ENCODE measurements at places on chromosomes 12 and 14.

DNA sequence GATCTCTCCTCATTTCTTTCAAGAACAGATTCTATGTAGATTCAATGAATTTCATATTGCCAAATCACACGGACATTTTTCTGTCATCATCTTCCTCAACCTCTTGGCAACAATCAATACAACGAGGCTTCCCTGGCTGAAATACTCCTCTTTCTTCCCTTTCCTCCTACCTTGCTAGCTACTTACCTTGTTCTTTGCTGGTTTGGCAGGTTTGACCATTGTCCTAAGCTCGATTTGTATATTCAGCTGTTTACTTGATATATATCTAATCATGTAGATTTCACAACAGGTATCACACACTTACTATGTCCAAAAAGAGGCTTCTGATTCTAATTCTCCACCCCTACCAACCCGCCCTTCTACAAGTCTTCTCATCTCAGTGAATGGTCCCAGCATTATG lies 23.6 kb downstream of the NDUFA12 start:
- no peak for DNase-seq

DNA sequence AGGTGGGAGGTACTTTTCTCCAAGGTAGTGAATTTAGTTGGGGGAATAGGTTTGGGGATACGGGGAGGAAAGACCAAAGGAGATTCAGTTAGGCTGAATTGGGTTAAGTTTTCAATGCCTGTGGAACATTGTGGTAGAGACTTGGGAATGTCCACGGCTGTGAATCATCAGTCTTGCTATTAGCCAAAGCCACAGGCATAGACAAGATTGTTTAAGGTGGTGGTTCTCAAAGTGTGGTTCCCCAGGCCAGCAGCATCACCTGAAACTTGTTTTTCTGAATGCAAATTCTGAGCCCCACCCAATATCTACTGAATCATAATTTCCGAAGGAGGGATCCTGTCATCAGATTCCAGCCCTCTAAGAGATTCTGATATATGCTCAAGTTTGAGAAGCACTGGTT lies 316.2 kb downstream of the EGLN3 start:
- DNase-seq: no peak

- DNase-seq: no peak
Observed at GRCh38 chr14:76820700-76821099, 5.5 kb upstream of the LRRC74A start.

DNA sequence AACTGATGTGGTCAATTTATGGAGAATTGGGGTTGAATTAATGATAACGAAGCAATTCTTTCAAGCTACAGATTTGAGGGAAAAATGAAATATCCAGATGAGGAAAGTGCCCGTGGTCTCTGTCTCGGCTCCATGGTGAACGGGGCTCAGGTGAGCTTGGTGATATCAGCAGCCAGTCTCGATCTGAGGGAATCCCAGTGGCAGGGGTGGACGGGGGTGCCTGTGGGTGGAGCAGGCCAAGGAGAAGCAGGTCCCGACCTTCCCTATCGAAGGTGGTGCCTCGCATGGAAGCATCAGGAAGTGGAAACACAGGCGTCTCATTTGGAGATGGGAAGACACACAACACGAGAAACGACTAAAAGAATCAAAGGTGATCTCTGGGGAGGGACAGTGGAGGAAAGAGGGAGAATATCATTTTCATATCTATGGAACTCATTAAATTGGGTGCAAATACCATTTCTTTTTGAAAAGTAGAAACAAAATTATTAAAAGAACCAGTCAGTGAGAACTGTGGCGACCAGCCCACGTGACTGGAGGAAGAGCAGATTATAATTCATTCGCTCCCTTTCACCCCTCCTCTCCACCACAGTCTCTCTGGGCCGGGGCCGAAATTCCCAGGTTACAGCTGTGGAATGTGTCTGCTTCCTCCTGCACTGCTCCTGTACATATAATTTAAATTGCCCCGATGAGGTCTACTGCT lies 354.3 kb upstream of the SFSWAP start:
- DNase-seq: no peak

DNA sequence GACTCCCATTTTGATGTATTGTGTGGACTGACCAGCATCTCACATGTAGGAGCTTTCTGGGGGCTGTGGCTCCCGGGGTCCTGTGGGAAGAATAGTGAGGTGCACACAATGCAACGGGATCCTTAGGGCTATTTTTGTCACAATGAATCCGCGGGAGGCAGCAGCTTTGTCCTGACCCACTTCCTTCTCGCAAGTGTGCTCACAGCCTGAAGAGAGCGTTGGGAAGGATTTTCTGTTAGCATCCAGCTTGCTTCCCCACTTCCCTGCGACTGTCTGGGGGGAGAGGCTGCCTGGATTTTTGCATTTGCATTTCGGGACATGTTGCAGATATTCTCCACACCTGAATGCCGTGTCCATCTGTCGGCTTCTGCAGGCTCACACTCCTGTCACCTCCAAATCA lies 31.9 kb downstream of the FZD10 start:
- DNase-seq: no peak

DNA sequence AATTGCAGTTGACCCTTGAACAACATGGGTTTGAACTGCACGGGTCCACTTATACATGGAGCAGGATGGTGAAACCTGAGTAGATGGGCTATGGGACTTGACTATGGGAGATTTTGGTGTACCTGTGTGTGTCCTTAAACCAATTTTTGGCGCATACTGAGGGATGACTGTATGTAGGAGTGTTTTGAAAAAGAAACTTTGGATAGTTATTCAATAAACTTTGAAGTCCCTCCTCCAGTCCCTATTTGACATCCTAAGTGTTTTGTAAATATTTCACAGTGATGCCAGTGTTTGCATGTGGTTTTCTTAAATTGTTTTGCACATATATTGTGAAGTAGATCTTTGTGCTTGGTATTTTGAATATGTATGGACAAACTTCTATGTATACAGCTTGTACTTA lies 12.4 kb downstream of the KTN1 start:
- no peak for DNase-seq

DNA sequence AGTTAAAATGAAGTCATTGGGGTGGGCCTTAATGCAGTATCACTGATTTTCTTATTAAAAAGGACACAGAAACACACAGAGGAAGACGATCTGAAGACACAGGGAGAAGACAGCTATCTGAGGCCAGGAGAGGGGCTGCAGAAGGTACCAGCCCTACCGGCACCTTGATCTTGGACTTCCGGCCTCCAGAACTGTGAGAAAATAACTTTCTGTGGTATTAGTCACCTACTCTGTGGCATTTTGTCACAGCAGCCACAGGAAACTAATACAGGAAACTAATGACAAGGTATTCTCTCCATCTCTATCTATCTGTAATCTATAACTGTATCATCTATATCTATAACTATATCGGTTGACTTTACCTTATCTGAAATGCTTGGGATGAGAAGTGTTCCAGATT lies 1149.5 kb downstream of the BCL11B start:
- no peak for DNase-seq

DNA sequence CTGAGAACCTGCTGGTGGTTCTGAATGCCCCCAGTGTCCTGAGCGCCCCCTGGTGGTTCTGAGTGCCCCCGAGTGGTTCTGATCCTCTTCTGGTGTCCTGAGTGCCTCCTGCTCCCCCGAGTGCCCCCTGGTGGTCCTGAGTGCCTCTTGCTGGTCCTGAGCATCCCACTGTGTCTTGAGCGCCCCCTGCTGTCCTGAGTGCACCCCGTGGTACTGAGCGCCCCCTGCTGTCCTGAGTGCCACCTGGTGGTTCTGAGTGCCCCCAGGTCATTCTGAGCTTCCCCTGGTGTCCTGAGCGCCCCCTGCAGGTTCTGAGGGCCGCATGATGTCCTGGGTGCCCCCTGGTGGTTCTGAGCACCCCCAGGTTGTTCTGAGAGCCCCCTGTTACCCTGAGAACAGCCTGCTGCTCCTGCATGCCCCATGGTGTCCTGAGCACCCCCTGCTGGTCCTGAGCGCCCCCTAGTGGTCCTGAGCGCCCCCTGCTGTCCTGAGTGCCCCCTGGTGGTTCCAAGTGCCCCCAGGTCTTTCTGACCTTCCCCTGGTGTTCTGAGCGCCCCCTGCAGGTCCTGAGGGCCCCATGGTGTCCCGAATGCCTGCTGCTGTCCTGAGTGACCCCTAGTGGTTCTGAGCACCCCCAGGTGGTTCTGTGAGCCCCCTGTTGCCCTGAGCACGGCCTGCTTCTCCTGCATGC lies 1165.4 kb downstream of the TMEM121 start:
- DNase-seq: no peak

DNA sequence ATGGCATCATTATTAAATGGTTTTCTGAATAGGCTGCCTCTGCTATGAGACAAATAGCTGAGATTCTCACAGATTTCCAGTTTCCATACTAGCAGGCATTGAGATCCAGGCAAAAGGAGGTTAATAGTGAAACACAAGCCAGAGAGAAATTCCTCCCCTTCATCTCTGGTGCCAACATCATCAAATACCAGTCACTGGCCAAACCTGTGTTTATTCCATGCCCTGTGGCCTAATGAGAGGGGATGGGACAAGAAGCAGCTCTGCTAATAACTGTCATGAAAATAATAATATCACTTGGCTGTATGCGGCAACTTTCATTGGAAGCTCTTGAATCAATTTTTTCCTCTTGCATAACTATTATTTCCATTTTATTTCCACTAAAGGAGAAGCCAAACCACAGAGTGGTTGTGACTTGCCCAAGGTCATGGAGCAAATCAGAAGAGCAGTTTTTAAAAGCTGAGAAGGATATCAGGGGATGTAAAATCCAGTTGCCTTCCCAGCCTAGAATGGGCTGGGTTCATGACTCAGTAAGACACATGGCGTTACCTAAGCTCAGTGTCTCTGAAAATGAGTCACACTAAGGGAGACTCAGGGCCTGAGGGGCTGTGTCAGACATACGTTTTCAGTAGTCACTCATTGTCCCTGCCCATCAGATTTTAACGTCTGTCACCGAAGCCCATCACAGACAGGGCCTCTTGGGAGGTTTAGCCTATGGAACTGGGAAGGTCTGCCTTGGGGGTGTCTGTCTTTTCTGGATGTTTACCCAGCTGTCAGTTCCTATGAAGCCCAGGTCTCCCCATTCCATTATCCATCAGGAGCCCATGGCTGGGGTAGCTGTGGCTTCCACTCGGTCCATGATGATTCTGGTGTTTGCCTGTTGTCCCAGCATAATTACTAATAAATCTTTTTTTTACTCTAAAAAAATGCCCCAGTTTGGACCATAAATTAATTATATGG lies 208.8 kb upstream of the EEA1 start:
- no peak for DNase-seq

GRCh38 chr12:64624035-64624434 lies 13.7 kb downstream of the RASSF3 start:
- no peak for DNase-seq

DNA sequence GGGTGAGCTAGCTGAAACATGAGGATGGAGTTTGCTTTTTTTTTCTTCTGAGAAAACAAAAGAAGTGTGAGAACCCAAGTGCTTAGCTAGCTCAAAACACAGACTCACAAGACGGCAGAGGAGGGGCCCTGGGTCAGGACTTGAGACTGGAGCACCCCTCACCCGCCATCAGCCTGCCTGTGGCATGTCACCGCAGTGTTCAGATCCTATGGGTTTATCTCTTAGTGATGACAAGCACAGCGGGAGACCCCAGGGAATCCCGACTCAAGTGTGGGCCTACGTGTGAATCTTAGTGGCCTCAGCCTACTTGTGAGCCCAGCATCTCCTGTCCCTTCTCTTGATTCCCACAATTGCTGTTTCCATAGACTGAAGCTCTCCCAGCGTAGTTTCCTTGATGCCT lies 22.9 kb downstream of the DYRK4 start:
- DNase-seq: no peak

DNA sequence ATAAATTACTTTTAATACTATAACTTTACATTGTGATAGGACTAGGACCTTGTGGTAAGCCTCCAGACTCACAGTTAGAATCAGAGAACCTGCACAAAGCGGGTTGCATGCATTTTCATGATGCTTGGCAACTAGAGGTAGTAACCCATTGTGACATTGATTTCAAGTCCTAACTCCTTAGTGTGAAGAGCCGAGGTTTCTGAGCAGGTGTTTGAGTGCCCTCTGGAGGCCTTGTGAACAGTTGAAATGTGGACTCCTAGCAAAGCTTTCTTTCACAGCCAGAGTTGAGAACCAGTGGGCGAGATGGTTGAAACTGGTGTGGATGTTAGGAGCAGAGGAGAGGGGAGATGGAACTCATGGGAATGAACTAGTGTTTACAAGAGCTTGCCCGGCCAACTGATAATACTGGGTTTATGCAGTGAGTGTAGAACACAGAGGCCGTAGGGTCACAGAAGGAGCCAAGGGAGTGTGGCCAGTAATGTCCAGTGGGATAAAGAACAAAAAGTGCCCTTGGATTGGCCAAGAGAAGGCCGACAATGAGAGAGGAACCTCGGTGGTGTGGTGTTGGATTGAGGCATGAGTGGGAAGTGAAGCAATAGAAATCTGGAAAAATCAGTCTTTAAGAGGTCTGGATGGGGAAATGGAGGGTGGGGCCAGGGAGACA lies 10.9 kb downstream of the ZNF664 start:
- no peak for DNase-seq

- DNase-seq: no peak
Observed at GRCh38 chr12:2300886-2301285, 248.1 kb downstream of the CACNA1C start.

DNA sequence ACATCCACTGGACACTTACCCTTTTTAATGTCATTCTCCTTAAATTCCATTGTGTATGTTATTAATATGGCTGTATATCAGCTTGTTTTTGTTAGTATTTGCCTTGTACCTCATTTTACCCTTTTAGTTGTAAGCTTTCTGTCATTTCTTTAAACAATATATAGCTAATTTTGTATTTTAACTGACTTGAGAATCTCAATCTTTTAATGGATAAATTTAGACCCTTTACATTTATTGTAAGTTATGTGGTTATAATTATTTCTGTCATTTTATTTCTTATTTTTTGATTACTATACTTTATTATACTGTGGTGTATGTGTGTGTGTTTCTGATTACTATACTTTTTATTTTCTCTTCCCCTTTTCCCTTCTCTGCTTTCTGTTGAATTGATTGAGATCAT lies 159.0 kb upstream of the LHX5 start:
- no peak for DNase-seq

DNA sequence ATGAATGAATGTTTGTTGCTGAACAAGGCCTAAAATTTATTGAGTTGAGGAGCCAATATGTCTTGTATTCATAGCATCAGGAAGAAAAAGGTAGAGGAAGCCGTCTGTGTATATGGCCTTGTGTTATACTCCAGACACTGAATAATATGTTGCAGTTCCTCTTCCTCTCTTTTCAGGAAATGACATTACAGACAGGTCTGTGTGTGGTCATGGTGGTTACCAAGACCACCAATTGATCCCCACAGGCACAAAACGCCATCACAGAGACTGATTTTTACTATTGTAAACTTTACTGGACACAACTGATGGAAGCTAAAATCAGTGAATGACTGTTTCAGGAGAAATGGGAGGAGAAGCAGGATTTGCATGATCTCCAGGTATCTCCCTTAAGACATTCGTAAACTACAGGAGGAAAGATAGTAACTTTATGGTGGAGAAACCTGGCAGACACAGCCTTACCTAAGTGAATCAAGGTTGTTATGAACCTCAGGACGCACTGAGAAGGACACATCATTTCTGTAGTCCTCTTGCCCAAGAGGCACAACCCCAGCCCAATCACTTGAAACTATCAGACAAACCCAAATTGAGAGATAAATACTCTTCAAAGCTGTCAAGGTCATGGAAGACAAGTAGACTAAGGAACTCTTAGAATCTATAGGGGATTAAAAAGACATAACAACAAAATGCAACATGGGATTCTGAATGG lies 334.1 kb upstream of the RGS6 start:
- no peak for DNase-seq

- no peak for DNase-seq
Observed at GRCh38 chr12:42893803-42894202, 304.3 kb upstream of the PRICKLE1 start.

- DNase-seq: no peak
Observed at GRCh38 chr12:52519826-52520662, at the start of gene KRT5. KRT5 (minus strand) TSS chr12:52520394; CDS start chr12:52520296, 98 bp downstream.

All from activated gamma-delta T cell (primary cell).